CD4-positive, CD25-positive, alpha-beta regulatory T cell (primary cell): ENCODE measurements at places on chromosomes 12 and 14.

GRCh38 chr14:104641753-104642539, 37.4 kb upstream of the TMEM179 start:
- no peak for DNase-seq

DNA sequence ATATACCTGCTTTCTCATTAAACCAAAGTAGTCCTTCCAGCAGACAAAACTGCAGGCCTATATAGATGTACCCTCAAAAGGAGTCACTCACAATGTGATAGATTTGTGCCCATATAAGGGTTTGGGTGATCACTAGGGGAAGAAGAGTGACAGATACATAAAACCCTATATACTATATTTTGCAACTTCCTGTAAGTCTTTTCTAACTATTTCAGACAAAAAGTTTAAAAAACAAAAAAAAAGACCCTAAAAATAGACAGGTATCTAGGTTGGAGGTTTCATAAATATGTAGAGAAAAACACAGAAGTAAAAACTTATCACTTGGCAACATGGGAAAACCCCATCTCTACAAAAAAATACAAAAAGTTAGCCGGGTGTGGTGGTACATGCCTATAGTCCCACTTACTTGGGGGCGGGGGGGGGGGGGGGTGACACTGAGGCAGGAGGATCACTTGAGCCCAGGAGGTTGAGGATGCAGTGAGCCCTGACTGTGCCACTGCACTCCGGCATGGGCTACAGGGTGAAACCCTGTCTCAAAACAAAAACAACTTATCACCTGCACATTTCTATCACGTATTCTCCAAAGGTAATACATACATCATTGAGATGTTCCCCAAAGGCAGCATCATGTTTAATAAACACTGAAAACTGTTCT, 2.9 kb downstream of the VCPKMT start:
- DNase-seq = no peak

DNA sequence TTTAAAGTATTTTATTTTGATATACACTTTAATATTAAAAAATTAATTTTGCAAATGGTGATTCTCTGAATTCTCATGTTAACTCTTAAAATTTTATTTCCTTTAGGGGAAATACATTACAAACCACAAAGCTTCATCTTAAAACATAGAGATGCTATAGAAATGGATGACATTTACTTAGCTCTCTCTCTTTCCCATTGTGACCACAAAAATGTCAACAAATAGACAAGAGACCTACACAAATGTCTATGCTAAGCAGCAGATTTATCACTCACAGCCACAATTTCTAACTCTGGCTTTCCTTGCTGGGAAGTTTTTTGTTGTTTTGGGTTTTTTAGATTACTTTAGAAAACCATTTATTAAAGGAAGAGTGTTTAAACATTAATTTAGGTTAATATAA, 19.9 kb upstream of the PHC1 start:
- DNase-seq = no peak

GRCh38 chr12:90936230-90937005, 18.6 kb downstream of the CCER1 start:
- no peak for DNase-seq

DNA sequence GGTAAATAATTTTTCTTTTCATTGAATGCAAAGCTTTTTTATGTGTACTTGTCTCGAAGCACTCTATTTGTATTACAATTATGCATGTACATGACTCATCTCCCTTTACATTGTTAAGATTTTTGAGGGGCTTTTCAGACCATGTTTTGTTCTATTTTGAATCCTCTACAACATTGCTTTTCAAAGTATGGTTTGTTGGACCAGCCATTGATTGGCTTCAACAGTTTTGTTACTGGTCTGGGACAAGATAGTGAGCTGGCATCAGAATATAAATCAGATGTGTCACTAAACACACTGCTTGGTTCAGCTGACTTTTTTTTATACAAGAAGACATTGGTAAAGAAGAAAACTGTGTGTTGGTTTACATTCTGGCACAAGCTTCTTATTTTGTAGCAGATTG, 122.3 kb downstream of the MON2 start:
- DNase-seq = no peak

GRCh38 chr12:23361971-23362370, 587.5 kb downstream of the SOX5 start:
- DNase-seq = no peak

DNA sequence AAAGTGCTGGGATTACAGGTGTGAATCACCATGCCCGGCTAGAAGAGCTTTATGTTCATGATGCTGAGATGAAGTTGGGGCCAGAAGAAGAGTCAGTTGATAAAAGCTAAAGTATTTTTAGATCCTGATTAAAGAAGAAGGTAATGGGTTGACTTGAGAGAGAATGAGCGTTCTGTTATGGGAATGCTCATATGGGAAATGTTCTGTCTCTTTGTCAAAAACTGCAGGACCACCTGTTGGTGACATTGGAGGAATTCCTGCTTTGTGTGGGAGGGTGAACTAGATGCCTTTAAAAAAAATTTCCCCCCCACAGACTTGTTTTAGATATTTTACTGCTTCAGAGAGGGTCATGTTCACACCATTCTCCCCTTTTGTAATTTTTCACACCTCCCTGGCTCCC, 6.7 kb downstream of the WDR20 start:
- no peak for DNase-seq

- DNase-seq = no peak
Observed at GRCh38 chr12:65308006-65308405, 29.5 kb downstream of the MSRB3 start.

DNA sequence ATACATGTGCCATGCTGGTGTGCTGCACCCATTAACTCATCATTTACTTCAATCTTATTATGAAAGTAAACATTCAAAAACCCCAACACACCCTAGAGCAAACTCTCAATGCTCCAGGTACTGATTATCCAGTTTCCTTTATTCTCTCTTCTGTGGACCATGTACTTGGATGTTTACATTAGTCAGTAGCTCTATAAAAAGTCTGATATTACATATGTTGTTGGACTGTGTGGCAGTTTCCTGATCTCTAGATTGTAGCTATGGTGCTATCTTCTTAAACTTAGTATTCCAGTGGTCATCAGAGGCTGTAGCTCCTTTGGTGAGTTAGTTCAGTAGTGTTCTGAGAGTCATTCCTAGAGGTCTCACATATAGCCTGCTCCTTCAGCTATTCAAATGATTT, 25.1 kb upstream of the ITGA5 start:
- no peak for DNase-seq
